ENCODE measurements at places on chromosomes 2 and 18. TPM values are rescaled to one million over a fixed set of nuclear protein-coding genes. Genes with fewer than 3 reads are reported as not detected.

GRCh38 chr2:43303889-43304288 is 77.5 kb upstream of the ZFP36L2 start:
- DNase-seq = no peak
- no peaks in the 10 kb centered on the region for H3K27me3 ChIP-seq
- H3K4me3 ChIP-seq = no peak overlapping the region
- no peak overlapping the region for H3K27ac ChIP-seq
- peaks cover 10% of the 10 kb centered on the region for H3K4me1 ChIP-seq

DNA sequence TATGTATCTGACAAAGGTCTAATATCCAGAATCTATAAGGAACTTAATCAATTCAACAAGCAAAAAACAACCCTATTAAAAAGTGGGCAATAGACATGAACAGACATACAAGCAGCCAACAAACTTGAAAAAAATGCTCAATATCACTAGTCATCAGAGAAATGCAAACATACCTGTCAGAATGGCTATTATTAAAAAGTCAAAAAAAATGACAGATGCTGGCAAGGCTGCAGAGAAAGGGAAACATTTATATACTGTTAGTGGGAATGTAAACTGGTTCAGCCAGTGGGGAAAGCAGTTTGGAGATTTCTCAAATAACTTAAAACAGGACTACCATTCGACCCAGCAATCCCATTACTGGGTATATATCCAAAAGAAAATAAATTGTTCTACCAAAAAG is 21.6 kb downstream of the SESTD1 start:
- no peak overlapping the region for H3K4me3 ChIP-seq
- no peak for DNase-seq
- no peaks in the 10 kb centered on the region for H3K27me3 ChIP-seq
- no peaks in the 10 kb centered on the region for H3K36me3 ChIP-seq
- H3K27ac ChIP-seq = no peak overlapping the region

KRCC1 gene
- total RNA-seq = 42.3 TPM

DNA sequence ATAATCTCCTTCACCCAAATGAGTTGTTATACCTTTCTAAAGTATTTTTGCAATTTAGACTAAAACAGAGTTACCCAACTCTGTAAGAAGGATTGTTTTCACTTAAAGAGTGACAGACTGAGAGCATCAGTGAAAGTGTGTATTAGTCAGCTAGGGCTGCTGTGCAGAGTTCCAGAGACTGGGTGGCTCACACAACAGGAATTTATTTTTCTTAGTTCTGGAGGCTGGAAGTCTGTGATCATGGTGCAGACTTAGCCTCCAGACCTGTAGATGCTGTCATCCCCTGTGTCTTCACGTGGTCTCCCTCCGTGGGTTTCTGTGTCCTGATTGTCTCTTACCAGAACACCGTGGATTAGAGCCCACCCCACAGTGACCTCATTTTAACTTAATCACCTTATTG is 40.0 kb downstream of the BCL2L11 start:
- H3K27me3 ChIP-seq = no peaks in the 10 kb centered on the region
- H3K4me3 ChIP-seq = no peak overlapping the region
- peaks cover 4% of the 10 kb centered on the region for H3K36me3 ChIP-seq
- H3K4me1 ChIP-seq = peaks cover 36% of the 10 kb centered on the region
- no peak for DNase-seq

CCDC141 gene
- 3.9 TPM for total RNA-seq

KCNE4 gene
- 13.3 TPM for total RNA-seq

GRCh38 chr18:46334868-46335281 is 230.7 kb downstream of the HAUS1 start:
- peaks cover 40% of the 10 kb centered on the region for H3K4me1 ChIP-seq
- H3K27ac ChIP-seq = peak overlapping the region; percentile 74

KCNG2 gene
- total RNA-seq = 1.3 TPM

GRCh38 chr2:136357007-136357380 is 239.0 kb upstream of the CXCR4 start:
- no peaks in the 10 kb centered on the region for H3K27me3 ChIP-seq
- H3K27ac ChIP-seq = no peak overlapping the region
- no peaks in the 10 kb centered on the region for H3K36me3 ChIP-seq

DNA sequence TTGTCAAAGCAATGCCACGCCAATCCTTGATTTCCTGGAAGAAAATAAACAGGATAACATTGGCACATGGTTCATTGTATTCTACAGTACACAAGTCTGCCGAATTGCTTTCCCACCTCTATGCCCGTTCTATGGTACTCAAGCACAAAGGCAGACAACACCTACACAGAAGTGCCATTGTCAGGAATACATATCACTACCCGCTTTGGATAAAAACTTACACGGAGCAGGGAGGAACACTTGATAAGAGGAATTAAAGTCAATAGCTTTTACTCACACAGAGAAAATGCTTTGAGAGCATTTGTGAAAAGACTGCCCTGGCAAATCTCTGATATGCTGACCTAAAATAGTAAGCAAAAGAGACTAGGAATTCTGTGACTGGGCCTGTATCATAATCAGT is 23.4 kb downstream of the PLEKHM3 start:
- no peak overlapping the region for H3K27ac ChIP-seq
- no peak overlapping the region for H3K4me3 ChIP-seq
- no peak for DNase-seq
- H3K27me3 ChIP-seq = no peaks in the 10 kb centered on the region
- peaks cover 11% of the 10 kb centered on the region for H3K36me3 ChIP-seq

AP1S3 gene
- 9.4 TPM for total RNA-seq
